ENCODE measurements at places on chromosomes 3 and 15. TPM values are rescaled to one million over a fixed set of nuclear protein-coding genes. Genes with fewer than 3 reads are reported as not detected.

FEZF2 gene
- total RNA-seq, result not detected

GRCh38 chr15:82047453-82048400 is 1.9 kb upstream of the MEX3B start:
- DNase-seq, result no peak

GRCh38 chr15:59456114-59456513 is 18.1 kb downstream of the FAM81A start:
- no peak for DNase-seq

DNA sequence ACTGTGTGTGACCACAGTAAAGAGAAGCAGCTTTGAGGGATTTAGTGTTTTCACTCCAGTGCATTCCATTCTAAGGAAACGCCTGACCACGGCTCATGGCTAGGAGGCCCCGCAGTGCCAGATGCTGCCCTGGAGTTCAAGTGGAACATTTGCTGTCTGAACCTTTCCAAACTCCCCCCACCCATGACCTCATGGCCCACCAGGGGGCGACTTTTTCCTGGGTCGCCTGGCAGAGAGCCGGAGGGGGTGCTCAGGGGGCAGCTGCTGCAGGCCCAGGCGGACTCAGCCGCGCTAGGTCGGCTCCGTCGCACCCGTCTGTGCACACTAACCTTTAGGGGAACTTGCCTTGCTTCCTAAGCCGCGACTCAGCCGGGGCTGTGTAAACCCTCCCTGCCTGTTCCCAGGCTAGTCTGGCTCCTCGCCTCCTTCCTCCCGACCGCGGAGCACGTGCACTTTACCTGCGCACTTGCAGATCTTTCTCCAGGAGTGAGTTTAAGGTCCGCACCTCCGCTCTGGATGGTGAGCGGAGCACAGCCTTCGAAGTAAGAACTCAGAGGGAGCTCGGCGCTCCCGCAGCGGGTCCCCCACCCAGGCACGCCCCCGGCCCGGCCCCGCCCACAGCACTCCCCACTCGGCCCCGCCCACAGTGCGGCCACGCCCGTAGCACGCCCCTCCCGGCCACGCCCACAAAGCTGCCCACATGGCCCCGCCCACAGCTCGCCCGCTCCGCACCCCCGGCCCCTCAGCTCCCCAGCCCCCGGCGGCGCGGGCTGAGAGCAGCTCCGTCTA is at the start of gene OCA2:
Gene OCA2 (minus strand): TSS at position 550 of the 789 bp plus-strand sequence. CDS start 17,441 bp downstream, outside the sequence.
- no peak for DNase-seq

DNA sequence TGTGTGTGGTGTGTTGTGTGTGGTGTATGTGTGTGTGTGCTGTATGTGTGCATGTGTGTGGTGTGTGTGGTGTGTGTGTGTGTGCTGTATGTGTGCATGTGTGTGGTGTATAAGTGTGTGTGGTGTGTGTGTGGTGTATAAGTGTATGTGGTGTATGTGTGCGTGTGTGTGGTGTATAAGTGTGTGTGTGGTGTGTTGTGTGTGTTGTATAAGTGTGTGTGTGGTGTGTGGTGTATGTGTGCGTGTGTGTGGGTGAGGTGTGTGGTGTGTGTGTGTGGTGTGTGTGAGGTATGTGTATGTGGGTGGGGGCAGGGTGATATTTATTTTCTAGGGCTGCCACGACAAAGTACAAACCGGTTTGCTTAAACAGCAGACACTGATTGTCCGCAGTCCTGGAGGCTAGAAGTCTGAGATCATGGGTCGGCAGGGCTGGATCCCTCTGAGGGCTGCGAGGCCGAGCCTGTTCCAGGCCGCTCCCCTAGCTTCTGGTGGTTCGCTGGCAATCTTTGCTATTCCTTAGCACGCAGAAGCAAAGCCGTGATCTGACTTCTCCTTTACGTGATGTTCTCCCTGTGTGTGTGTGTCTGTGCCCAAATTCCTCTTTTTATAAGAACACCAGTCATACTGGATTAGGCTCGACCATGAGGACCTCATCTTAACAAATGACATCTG is 160.2 kb downstream of the XXYLT1 start:
- no peak for DNase-seq

DNA sequence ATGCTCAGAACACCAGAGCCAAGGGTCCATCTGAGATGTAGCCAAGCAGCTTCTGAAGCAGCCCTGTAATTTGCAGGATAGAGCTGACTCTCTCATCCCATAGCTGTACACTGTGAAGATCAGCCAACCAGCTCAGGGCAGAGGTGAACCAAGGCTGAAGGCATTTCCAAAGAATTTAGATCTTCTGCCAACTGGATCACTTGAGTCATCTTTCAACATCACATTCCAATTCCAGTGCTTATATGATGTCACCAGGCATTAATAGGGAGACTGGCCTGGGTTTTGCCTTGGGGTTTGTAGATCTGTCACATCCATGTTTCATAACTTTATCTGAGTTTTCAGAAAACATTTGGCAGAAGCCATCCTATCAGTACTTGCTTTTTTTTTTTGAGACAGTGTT is 98.2 kb downstream of the NR2F2 start:
- peak; percentile 85 for DNase-seq

GCNT3 gene
- 4.1 TPM for total RNA-seq

All from H4 (cell line).